Retina (tissue), 1 donor: ENCODE measurements at places on chromosomes 4 and X.

DNA sequence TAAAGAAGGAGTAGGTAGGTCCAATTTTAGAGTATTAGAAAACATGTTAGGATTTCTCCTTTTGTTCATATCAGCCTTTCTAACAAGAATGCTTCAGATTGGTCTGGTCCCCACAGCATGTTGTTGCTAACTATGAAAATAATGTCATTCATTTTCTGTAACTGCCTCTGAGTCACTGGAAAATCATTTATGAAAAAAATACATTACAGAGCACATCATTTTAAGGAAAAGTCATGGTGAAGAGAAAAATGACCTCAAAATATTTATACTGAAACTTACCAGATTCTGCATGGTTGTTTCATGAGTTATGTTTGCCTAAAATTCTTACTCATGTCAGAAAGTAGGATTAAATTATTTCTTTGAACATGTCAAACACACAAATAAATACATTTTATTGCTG is 35.2 kb downstream of the DTHD1 start:
- DNase-seq: no peak

- DNase-seq: peak; percentile 34
These were observed 1.5 kb upstream of the PITX2 start for GRCh38 chr4:110624398-110624780.

- no peak for DNase-seq
These were observed 531.8 kb downstream of the GLUD2 start for GRCh38 chrX:121579016-121579760.

GRCh38 chr4:139042981-139043460 is 27.4 kb downstream of the NOCT start:
- DNase-seq: no peak

DNA sequence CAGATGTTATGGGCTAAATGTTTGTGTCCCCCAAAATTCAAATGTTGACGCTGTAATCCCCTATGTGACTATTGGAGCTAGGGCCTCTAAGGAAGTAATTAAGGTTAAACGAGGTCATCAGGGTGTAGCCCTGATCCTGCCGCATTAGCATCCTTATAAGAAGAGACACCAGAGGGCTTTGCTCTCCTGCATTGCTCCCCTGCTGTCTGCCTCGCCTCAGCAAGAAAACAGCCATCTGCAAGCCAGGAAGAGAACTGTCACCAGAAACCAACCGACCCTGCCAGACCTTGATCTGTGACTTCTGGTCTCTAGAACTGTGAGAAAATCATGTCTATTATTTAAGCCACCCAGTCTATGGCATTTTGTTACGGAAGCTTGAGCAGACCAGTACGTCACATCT is 331.9 kb downstream of the DCTD start:
- no peak for DNase-seq

DNA sequence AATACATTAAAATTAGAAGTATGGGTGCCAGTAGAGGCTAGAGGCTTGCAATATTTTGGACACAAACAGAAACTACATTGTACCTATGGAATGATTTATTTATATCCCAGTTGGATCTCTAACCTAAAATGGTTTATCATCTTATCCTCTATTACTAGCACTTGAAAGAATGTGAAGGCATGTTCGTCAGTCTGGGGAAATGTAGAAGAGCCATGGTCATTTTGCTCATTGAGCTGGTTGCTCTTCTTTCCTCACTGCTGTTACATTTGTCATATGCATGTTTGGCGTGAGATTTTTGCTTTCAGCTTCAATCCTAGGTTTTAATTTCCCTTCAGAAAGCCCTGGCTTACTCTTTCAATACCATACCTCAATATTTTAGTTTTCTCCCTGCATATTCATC is 82.4 kb upstream of the MYOZ2 start:
- DNase-seq: no peak

GRCh38 chr4:47672696-47673095 is 165.2 kb downstream of the CORIN start:
- peak; percentile 29 for DNase-seq

DNA sequence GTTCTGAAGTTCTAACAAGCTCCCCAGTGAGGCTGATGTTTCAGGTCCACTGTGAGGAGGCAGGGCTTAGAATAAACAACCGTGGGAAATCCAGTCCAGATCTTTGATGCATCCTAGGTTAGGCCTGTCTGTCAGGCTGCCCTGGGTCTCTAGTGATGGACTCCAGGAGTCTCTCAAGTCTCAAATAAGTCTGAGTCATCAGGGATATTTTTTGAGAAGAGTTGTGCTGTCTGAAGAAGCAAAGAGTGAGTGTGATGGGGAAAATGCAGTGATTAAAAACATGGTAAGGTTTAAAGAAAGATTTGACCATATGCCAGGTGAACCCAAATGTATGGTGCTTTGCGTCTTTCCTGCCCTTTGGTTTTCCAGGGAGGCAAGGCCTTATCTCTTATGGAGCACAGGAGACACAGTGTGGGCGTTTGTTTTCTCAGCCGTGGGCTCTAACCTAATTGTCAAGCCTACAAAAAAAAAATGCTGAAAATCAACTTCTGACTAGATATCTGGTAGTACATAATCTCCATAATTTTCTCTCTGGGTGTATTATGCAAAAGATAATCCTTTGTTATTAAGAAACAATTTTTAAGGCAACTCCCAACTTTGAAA is 100.7 kb downstream of the PTTG2 start:
- DNase-seq: no peak

DNA sequence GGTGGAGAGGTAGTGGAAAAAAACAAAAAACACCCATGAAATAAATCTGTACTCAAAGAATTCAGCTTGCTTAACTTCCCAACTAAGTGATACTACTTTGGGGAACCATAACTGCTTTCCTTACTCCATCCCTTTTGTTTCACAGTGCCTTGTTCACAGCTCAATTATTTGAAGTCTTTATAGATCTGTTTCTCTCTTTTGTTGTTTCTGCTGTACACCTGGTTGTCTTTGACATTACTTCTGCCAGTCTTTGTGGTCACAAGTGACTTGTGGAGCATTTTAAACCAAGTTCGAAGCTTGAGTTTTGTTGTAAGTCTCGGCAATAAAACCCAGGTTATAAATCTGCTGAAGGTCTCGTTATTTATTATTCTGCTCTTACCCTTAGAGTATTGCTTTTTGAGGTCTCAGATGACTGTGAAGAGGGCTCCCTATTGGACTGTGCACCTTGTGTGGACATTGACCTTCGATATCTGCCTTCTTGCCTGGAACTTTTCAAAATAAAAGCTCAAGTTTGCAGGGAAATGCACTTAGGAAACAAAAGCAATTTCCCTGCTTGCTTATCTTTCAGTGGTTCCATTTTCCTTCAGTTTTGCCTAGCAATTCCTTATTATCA is 59.8 kb downstream of the ANK2 start:
- no peak for DNase-seq

DNA sequence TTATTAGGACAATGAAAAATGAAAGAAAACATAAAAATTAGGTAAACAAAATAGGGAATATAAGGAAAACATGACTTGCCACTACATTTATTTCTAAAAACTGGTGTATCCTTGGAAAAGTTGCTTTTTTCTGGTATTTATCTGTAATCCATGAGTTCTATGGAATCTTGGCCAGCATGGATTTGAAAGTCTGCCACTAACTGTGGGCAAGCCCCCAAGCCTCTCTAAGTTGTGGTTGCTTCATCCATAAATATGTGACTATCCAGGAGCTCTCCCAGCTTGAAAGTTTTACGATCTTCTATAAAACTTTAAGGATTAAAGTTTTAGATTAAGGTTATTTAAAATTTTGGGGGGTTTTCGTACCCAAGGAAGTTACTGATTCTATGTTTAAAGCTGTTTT is 21.8 kb downstream of the RPS6KA3 start:
- no peak for DNase-seq

- DNase-seq: no peak
These were observed 42.1 kb downstream of the AFF1 start for GRCh38 chr4:86976801-86977485.

DNA sequence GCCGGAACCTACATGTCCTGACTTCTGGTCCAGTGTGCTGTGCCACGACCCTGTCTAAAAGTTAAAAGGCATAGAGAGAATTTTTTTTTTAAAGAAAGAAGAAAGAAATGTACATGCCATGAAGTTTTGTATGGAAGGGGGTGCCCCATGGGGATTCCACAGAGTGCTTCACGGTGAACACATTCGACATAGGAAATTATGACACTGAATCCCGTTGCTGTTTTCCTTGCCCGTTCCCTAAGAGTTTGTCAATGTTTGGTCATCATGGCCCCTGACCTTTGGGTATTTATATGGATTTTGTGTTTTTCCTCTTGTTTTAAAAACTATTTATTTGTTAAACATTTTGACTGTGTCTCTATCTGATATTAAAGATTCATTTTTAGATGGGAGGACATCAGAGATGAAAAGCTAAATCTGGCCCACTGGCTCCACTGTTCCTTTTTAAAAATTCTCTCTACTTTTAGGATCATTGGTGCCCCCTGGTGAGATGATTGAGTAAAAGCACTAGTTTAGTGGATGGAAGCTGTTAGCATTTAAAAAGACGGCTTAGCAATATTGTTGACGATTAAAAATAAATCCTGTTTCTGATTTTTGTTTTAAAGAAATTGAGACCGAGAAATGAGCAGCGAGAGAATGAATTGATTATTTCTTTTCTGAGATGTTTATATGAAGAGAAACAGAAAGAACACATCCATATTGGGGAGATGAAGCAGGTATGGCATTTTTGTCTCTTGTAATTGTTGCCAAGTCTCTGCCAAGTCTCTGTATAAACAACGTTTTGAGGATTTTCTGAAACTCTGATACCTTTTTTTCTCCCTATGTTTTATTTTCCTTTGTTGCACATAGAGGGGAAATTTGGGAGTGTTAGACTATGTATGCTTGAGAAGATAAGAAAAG is 75.0 kb downstream of the PTTG2 start:
- no peak for DNase-seq

- DNase-seq: no peak
These were observed 25.2 kb downstream of the FOXR2 start for GRCh38 chrX:55648434-55648833.

GRCh38 chr4:165592386-165592785 is 213.6 kb downstream of the CPE start:
- no peak for DNase-seq
